ENCODE measurements at places on chromosomes 16 and 17.

DNA sequence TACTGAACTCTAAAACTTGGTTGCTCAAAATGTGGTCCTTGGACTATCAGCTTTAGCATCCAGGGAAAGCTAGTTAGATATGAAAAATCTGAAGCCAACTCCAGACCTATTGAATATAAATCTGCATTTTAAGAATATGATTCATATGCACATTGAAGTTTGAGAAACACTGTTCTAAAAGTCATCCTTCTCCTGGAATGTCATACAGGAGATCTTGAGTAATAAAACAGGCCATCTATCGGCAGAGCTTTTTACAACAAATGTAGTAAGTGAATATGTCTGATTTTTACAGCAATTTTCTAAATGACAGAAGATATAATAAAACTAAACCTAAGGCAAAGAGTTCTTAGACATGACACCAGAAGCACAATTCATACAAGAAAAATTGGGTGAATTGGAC, 140.4 kb downstream of the PMP22 start:
- DNase-seq: no peak

- DNase-seq: no peak
Observed at GRCh38 chr16:51137097-51137496, 14.0 kb downstream of the SALL1 start.

GRCh38 chr17:17328251-17328650, 25.1 kb downstream of the NT5M start:
- DNase-seq: no peak

DNA sequence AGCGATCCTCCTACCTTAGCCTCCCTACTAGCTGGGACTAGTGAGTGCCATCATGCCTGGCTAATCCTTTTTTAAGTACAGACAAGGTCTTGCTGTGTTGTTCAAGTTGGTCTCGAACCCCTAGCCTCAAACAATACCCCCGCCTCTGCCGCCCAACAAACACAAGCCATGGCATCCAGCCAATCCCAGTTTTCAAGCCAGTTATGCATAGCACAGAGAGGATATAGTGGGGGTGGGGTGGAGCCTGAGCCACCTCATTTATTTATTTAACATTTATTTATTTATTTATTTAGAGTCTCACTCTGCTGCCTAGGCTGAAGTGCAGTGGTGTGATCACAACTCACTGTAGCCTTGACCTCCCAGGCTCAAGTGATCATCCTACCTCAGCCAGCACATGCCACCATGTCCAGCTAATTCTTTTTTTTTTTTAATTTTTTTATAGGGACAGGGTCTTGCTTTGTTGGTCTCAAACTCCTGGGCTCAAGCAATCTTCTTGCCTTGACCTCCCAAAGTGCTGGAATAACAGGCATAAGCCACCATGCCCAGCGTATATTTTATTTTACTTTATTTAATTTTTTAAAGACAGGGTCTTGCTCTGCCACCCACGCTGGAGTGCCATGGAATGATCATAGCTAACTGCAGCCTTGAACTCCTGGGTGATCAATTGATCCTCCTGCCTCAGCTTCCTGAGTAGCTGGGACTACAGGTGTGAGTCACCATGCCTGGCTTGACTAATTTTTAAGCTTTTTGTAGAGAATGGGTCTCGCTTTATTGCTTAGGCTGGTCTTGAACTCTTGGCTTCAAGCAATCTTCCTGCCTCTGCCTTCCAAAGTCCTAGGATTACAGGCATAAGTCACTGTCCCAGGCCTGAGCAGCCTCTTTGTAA, 26.2 kb upstream of the KLHL11 start:
- DNase-seq: no peak

DNA sequence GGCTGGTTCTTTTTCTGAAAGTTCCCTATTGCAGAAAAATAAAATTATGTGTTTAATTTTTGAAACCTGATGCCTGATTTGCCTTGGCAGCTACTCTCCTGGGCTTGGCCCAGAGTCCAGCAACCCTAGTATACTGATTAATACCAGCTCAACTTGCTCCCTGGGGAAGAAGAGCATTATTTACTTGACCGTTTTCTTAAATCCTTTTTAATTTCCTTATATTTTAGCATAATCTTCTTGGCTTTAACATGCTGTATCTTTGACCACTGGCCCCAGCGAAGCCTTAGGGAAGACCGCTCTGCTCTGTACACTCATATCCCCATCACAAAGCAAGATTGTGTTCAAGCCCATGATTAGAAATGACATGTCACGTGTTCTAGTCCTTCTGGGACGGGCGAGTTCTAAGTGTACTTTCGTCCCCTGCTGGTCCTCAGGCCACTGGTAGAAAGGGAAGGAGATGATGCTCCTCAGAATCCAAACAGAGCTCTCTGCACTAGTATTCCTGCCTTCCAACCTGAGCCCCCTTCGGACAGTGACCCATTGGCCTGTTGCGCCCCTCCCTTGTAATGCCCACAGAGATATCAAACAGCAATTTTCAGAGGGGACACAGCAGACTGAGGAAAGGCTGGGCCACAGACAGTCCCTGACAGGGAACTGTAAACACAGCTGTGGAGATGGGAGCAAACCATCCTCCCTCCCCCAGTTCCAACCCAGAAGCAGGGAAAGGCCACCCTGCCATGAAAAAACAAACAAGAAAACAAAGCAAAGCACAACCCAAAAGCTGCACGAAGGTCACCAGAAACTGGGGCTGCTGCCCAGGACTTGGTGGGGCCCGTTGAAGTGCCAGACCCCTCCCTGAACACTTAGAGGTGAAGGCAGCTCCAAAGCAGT, 4.3 kb upstream of the EZH1 start:
- no peak for DNase-seq

- DNase-seq: no peak
Observed at GRCh38 chr17:10059684-10060211, 138.7 kb downstream of the GAS7 start.

Data from stimulated activated CD4-positive, alpha-beta T cell treated with anti-CD3 and anti-CD28 coated beads, Interleukin-2, amount 100 ng/mL, for 48 hours (primary cell).